ENCODE measurements at places on chromosomes 3 and 15.

GRCh38 chr3:37687966-37688365, 173.7 kb upstream of the CTDSPL start:
- DNase-seq = no peak

GRCh38 chr3:97938444-97938843, 33.8 kb downstream of the RIOX2 start:
- no peak for DNase-seq

DNA sequence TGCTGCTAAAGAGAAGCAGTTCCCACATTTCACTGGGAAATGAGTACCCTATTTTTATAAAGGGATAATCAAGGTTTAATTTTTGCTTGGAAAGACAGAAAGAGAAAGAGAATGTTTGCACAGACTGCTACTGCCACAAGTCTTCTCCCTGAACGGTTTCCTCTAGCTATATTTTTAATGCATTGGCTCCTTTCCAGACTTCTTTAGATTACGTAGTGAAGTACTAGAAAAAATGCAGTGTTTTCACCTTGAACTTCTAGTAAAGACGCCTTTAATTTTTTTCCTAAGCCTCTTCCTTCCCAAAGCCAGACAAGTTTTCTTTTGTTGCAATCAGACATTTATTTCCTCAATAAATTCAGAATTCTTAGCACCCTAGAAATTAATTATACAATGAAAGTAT, 248.3 kb upstream of the CCDC54 start:
- no peak for DNase-seq

- no peak for DNase-seq
These were observed 20.0 kb downstream of the SLC35G2 start for GRCh38 chr3:136838641-136839555.

GRCh38 chr3:38980938-38981337, 70.8 kb downstream of the SCN11A start:
- no peak for DNase-seq

DNA sequence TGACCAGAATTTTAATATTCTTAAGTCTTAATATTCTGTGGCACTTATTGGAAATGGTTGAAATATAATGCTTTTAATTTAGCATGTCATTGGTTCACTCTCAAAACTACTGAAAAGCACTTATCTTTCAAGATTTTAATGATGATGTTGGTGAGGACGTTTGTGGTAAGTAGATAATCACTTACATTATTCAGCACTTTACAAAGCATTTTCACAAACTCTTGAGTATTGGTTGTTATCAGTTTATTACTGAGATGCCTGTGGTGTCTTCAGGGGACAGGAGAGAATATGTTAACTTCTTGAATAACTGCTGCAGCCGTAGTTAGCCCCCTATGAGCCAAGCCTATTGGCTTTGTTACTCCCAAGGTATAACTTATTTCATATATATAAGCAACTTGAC, 15.2 kb downstream of the TGFBR2 start:
- no peak for DNase-seq

DNA sequence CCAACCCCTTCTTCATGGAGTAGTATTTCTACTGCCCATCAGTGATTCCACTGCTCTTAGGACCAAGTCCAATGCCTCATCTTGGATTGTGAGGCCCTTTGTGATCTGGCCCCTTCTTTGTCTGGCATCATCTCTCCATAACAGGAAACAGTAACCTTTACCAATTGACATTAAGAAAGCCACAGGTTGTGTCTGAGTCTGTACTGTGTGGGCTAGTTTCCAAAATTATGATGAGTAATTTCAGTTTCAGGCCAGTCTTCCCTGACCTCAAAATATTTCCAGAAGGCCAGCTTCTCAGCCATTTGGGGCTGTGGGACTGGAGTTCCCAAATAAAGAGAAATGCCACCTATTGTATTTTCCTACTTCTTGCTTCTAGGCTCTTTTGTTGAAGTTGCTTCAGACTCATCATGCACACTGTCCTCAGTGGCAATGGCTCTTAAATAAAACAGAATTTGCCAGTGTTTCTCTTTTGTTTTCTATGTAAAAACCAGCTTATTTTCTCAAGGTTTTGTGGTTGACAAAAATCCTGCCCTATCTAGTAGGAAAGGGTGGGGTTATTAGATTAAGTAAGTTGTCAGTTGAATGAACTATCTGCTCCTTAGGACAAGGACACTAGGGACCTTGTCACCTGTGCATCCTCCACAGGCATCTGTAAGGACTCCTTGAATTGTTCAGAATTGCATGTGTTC, 47.0 kb upstream of the ACKR4 start:
- DNase-seq = no peak

DNA sequence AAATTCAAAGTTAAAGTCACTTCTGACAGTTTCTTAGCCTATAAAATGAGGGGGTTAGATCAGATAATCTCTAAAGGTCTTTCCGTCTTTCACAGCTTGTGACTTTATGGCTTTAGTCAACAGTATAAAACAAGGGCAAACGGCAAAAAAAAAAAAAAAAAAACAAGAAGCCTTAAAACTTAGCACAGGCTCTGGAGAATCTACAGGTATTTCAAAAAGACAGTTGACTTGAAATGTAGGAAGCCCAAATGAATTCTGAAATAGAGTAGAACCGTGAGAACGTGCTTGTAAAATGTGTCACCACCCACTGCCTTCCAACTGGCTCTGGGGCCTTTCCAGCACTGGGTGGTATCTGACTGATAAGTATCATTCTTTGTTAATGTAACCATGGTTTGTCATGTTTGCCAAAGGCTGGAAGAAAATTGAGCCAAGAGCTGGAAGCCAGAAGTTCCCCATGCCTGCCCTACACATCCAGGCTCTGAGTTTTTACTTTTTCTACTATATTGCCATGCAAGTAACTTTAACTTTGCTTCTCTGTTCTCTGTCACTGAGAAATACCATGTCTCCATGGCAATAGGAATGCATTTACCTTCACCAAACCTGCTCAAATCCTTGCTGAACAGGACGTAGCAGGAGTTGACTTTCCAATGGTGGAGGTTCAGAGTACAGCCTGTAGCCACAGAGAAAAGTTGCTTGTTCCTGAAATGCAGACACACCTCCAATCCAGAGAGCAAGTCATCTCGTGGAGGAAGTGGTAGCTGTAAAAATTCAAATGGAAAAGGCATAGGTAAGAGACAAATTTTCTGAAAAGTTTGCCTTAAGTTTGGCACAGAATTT, 35.8 kb upstream of the THSD4 start:
- DNase-seq = no peak

GRCh38 chr3:36823806-36824205, 59.5 kb upstream of the DCLK3 start:
- DNase-seq = peak; percentile 87

DNA sequence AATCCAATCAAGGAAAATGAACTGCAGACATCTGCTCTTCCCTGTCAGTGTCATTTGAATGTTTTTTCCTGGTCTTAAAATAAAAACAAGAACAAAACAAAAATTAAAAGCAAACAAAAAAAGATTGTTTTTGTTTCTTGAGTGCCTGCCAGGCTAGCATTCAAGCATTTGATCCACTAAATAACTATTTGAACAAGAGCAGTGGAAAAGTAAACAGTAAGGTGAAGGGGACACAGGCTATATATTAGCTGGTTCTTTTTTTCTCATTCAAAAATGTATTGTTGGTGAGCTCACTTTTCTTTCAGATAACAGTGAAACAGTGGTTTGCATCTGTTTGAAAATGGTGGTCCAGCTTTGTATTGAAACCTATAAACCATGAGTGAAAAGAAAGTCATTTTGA, 586.9 kb upstream of the SGO1 start:
- DNase-seq = no peak

DNA sequence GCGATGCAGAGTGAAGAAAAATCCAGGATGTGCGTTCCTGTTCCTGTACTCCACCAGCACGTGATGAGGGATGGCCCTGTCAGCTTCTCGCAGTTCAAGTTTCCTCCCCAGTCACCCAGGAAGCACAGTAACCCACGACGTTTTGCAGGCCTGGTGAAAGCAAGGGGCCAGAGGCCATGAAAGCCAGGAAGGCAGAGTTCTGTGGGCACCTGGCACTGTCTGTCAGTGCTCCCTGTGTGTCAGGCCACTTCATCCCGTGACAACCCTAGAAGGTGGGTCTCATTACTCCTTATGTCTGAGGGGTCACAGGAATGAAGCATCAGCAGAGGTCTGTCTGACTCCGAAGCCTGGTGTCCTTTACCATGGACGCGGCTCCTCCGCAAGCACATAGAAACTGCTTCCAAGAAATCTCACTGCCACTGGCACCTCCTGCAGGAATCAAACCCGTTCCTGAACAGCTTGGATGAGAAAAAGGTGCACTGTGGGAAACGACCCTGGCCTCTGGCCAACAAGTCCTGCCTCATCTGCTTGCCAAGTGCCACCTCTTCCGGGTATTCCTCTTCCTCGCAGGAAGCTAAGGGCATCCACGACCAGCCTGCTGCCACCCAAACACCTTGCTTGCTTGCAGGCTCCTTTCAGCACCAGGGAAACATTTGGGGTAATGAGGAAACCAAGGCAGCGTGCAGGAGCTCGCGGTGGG, 14.6 kb downstream of the RAB43 start:
- DNase-seq = peak; percentile 26

- no peak for DNase-seq
These were observed 2.2 kb downstream of the RPSA start for GRCh38 chr3:39408493-39409372.

- DNase-seq = no peak
These were observed 21.7 kb downstream of the PLA2G4F start for GRCh38 chr15:42134617-42135245.

DNA sequence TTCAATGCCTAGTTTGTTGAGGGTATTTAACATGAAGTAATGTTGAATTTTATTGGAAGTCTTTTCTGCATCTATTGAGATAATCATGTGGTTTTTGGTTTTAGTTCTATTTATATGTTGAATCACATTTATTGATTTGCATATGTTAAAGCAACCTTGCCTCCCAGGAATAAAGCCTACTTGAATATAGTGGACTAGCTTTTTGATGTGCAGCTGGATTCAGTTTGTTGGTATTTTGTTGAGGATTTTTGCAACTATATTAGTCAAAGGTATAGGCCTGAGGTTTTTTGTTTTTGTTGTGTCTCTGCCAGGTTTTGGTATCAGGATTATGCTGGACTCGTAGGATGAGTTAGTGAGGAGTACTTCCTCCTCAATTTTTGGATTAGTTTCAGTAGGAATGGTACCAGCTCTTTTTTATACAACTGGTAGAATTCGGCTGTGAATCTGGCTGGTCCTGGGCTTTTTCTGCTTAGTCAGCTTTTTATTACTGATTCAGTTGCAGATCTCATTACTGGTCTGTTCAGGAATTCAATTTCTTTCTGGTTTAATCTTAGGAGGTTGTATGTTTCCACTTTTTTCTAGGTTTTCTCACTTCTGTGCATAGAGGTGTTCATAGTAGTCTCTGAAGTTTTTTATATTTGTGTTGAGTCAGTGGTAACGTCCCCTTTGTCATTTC, 209.8 kb upstream of the RBMS3 start:
- no peak for DNase-seq

- peak; percentile 36 for DNase-seq
These were observed 85.3 kb upstream of the MBNL1 start for GRCh38 chr3:152183473-152183872.

DNA sequence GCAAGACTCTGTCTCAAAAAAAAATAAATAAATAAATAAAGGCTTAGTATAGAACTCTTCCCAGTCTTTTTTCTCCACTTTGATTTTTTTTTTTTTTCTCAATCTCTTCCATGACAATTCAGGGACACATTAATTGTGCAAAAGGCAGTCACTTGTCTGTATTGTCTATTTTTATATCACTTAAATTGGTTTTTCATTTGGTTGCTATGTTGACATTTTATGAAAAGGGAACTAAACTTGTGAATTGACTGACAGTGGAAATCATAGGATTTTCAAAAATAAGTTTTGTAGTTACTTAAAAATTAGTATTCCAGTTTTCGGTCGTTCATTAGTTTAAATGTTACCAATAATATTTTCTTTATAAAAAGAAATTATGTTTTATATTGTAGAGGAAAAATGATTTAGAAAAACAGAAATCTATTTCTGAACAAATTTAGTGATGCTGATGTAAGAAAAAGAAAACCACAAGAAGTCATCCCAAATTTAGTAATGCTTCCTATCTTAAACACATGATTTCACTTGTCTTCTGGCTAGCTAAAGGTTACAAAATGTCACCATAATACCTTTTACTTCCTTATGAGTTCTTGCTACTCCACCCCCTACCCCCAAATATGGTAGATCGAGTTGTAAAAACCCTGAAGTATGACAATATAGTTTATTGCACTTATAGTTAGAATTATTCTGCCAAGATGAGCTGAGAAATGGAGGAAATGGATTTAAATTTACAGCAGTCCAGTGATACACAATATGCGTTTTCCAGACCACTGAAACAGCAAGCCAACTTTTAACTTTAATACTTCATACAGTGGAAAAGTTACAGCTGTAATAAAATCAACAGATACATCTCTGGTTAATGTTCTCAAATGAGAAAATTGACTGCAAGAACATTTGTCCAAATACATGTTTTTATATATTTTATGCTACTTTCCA, 37.0 kb downstream of the PPARG start:
- no peak for DNase-seq

DNA sequence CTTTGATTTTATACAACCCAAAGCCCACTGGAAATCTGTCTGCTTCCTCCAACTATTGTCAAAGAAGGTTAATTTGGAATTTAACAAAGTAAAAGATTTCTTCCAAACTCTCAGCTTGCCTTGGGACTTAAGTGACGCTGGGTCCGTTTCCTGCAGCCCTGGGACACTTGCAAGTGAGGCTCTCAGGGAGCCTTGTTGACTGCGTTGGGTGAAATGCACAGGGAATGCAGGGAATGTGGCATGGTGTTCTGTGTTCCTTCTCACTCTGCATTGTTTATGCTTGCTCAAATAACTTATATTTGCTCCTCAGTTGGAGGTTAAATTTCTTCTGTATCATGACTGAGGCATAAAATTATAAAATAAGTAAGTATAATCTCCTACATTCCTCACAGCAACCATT, 60.9 kb upstream of the TJP1 start:
- no peak for DNase-seq

GRCh38 chr15:90597577-90597976, 67.9 kb downstream of the CRTC3 start:
- no peak for DNase-seq

DNA sequence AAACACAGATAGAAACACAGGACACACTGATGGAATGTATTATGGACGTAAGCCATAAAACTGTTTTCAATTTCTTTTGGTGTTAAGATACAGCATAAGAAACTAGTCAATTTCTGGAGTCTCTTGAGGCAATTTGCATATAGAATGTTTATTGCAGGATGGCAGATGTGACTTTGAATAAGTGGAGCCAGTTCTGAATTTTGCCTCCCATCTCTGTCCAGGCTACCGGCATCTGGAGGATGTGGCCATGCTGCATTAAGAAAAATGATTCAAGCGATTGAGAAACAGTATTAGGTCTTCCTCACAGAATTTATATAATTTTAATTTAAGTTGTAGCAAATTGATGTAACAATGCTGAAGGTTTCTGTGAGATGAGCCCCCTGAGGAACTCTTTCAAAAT, 81.5 kb downstream of the CHST2 start:
- no peak for DNase-seq

Data from WERI-Rb-1 (cell line).